T-helper 1 cell treated with Interleukin-12 subunit alpha and Interleukin-12 subunit beta and Interleukin-4 antibody, amounts not matched to agents 30 ng/mL and 1 ng/mL, for 36 hours (primary cell): ENCODE measurements at places on chromosomes 4 and X. TPM values are rescaled to one million over a fixed set of nuclear protein-coding genes. Genes with fewer than 3 reads are reported as not detected.

Gene FGF5
- not detected in 2 replicates for total RNA-seq

Gene MAGEB2
- not detected in 2 replicates for total RNA-seq

Gene ZCCHC12
- not detected in 2 replicates for total RNA-seq

Gene AREG
- total RNA-seq, result 0.22 and 0.27 TPM in 2 replicates

Gene SMIM10L2A
- 0.64 and 0.80 TPM in 2 replicates for total RNA-seq

Gene UNC5C
- not detected in 2 replicates for total RNA-seq

Gene PRSS12
- total RNA-seq, result not detected in 2 replicates

Gene AR
- 0.02 TPM in 1 of 2 replicates, not detected in the other for total RNA-seq

Gene AMTN
- total RNA-seq, result not detected in 2 replicates

Gene CLIC2
- 0.83 and 1.0 TPM in 2 replicates for total RNA-seq

Gene CT45A3
- not detected in 2 replicates for total RNA-seq

Gene RHOXF2
- total RNA-seq, result not detected in 2 replicates

Gene GLRB
- total RNA-seq, result not detected in 2 replicates

Gene LRIT3
- total RNA-seq, result 0.15 and 0.32 TPM in 2 replicates

Gene RTL9
- total RNA-seq, result not detected in 2 replicates

Gene ATP2B3
- total RNA-seq, result 0.07 and 0.12 TPM in 2 replicates

Gene GAGE2A
- total RNA-seq, result not detected in 2 replicates

Gene EFHC2
- 0.24 and 0.32 TPM in 2 replicates for total RNA-seq

Gene CD38
- 213 and 216 TPM in 2 replicates for total RNA-seq

Gene ETDA
- not detected in 2 replicates for total RNA-seq

Gene GAGE12E
- not detected in 2 replicates for total RNA-seq

Gene RGN
- not detected in 2 replicates for total RNA-seq

Gene WDFY3
- 0.56 and 0.95 TPM in 2 replicates for total RNA-seq

Gene CXCL1
- not detected in 2 replicates for total RNA-seq

Gene ADAMTS3
- not detected in 2 replicates for total RNA-seq

Gene RAB33A
- 24.7 and 26.4 TPM in 2 replicates for total RNA-seq

Gene GPR173
- not detected in 2 replicates for total RNA-seq

Gene DAPP1
- 51.4 and 52.6 TPM in 2 replicates for total RNA-seq

Gene NXF2B
- total RNA-seq, result not detected in 2 replicates
